ENCODE measurements at places on chromosomes 6 and 20.

GRCh38 chr6:119881416-119881815 is 531.9 kb upstream of the MAN1A1 start:
- no peak for DNase-seq

DNA sequence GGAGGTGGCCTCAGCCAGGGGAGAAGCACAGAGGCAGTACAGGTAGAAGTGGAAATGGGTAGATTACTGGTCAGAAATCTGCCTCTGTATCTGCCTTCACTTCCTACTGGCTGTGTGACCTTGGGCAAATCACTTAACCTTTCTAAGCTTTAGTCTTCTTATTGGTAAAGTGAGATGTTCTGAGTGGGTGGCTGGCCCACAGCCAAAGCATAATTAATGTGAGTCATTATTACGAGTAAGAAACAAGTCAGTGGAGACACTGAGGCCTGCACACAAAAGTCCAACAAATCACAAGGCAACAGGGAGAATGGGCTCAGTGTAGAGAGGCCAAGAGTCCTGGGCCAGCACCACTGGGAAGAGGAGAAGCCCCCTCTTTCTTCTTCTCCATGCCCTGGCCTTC is 39.1 kb downstream of the NRN1 start:
- no peak for DNase-seq

GRCh38 chr20:3226864-3227263 is 12.1 kb downstream of the SLC4A11 start:
- DNase-seq, result no peak

DNA sequence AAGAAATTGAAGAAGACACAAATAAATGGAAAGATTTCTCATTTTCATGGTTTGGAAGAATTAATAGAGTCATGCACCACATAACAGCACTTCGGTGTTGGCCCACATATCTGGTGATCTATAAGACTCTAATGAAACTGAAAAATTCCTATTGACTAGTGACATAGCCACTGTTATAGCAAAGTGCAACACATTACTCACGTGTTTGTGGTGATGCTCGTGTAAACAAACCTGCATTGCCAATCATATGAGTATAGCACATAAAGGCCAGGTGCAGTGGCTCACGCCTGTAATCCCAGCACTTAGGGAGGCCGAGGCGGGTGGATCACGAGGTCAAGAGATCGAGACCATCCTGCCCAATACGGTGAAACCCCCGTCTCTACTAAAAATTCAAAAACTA is 84.4 kb upstream of the STMND1 start:
- no peak for DNase-seq

DNA sequence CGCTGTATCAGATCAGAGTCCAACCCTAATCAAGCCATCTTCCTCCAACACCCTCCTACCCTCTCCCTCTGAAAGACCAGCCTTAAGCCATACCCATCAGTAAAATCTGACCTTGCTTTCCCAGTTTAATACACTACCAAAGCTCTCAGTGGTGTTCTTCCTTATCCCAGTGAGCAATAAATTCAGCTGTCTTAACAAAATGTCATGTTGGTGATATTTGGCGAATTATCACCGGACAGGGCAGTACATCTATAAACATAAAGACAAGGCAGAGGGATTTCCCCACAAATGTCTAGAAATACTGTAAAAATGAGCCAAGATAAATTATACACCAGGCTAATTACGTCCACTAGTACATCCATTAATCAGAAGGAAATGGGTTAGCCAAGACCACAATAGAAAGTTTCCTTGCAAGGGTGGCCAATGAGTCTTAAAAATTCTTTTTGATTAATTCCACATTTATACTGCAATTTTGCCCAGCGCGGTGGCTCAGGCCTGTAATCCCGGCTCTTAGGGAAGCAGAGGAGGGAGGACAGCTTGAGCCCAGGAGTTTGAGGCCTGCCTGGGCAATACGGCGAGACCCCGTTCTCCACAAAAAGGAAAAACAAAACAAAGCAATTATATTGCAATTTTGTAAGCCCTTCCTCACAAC is 905 bp downstream of the RARS2 start:
- no peak for DNase-seq

DNA sequence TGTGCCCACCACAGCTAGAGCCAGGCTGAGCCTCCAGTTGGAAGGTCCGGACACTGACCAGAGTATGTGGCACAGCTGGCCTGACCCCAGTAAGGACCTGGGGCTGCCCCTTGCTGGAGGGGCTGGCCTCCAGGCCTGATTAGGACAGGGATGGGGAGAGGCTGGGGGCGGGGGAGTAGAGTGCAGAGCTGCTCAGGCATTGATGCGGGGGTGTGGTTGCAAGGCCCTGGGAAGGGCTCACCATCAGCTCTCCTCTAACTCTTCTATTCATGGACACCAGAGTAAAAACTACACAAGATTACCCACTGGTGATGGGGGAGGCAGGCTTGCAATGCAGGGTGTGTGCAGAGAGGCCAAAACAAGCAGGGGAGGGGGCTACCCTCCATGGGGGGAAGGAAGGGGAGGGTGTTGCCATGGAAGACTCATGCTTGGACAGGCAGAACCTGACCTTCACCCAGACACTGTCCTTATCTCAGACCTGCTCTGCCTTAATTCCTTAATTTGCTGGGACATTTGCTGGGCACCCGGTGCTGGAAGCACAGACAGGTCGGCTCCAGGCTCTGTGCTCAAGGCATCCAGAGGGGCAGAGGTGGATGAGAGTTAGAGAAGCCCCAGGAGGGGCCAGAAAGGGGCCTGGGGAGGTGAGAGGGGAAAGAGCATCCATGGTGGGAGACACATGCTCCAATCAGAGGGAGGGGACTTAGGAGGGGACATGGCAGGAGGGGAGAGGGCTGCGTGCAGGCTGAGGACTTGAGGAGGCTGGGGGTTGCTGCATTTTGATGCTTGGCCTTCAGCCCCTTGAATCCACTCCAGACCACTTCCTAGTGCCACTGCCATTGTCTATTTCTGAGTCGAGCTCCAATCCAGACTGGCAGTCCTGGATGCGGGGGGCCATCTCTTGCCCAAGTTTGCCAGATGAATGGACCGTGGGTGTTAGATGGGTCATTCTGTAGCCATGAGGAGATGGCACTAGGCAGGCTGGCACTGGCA is 7.6 kb upstream of the EMILIN3 start:
- DNase-seq, result no peak

- DNase-seq, result no peak
Measured at GRCh38 chr6:13932785-13933184, 8.0 kb downstream of the RNF182 start.

- DNase-seq, result no peak
Measured at GRCh38 chr6:30942338-30943060, 1.7 kb downstream of the MUCL3 start.

GRCh38 chr6:54085541-54085940 is 25.7 kb upstream of the MLIP start:
- DNase-seq, result no peak

- no peak for DNase-seq
Measured at GRCh38 chr6:7550433-7550801, 8.9 kb downstream of the DSP start.

DNA sequence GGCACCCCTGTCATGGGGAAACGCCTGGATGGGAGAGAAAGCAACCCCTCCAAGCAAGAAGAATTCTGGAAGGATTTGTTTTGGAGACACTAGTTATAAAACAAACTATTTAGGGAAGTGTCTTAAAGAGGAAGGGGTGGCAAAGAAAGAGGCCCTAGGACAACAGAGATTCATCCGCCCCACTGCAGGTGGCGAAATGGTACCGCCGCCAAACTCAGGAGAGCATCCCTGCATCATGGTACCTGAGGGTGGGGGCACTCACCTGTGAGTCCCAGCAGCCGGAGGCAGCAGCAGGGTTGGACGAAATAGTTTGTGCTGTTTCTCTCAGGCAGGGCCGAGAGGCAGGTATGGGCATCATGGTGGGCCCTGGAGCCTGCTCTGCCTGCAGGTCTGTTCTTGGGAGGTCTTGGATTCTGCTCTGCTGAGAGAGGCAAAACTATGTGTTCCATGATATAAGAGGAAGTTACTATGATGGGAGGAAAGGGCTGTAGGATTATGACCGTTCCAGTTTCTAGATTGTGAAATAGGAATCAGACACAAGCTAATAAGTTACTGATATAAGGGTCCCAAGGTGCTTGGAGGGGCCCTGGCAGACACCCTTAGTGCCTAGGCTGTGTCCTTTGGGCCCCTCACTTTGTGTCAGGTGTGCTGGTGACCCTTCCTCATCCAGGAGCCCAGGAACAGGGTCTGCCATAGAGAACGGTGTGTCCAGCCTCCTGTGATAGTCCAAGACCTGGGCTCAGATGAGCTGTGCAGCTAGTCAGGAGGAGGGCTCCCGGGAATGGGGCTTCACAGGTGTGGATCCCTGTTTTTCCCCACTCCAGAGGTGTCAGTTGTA is 20.4 kb downstream of the SIRPD start:
- DNase-seq, result no peak

DNA sequence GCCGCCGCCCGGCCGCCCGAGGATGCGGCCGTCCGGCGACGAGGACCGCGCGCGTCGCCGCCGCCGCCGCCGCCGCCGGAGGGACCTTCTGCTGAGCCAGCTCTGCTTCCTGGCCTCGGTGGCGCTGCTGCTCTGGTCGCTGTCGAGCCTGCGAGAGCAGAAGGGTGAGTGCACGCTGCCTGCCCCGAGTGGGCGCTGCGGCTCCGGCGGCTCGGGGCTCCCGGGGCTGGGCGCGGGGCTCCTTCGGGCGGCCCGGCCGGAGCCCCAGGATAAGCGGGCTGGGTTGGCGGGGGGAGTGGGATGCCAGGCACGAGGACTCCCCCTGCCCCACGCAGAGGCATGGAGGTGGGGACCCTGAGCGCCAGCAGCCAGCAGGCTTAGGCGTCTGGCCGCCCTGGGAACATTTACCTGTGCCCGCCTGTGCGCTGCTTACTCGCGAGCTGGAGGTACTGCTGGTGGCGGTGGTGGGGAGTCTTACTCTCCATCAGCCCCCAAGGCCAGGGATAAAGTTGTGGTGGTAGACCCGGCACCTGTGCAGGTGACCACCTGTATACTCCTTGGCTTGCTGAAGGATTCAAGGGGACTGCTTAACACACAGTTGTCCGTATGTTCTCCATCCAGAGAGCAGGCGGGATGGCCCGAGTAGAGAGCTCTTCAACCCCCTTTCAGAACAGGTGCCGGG is 520 bp downstream of the SLC24A3 start:
- DNase-seq, result peak; percentile 70

DNA sequence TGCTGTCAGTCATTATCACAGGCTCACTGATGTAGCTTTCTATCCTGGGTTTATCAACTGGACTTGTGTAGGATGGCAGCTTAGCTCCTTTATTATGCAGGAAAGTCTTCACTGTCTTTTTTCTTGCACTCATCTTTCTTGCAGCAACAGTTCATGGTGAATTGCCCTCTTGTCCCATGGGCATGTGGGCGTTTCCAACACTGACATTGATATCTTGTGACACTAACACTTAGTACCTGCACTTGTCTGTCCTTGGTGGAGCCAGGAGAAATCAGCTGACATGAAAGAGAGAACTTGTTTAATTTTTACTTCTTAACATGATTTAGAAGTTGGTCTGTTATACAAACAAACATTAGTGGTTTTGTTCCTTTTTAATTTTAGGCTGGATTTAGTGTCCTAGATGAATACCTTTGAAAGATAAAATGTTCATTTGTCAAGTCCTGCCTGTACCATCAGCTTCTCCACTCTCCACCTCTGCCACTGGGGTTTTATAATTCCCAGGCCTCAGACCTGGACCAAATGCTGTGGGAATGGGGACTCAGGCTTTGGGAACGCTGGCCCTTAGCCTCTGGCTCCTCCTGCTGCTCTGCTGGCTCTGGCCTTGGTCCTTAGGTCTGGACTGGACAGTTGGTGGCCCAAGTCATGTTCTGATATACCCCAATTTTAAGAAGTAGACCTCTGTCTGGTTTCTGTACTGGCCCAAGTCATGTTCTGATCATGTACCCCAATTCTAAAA is 161.0 kb upstream of the LAMP5 start:
- DNase-seq, result no peak

DNA sequence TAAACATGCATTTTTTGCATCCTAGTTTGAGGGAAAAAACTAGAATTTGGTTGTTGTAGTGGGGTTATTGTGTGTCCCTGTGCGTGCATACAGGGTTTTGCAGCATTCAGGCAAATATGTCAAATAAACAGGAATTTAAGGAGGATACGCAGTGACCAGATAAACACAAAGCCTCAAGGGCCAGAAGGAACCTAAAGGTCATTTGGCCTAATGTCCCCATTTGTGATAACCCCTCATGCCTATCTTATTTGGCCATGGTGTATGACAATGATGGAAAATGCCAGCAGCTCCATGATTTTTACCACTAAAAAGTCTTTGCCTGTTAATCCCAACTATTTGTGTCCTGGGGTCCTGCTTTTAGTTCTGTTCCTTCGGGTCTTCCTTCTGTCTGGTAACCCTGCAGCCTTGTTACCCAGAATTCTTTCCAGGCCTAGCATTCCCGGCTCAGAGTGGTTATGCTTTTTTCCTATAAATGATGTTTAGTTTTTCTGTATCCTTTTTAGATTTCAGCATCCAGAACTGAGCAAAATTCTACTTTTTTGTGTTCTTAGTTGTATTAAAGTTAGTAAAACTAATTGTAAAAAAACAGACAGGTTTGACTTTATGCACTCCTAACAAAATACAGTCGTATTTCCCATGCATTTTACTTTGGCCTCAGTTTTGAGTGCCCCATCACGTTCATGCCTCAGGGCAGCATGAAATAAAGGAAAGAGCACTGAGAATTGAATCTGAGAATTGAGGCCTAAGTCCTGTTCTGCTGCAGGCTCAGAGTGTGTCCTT is 4.4 kb downstream of the STX16 start:
- DNase-seq, result no peak

GRCh38 chr6:158389193-158389919 is 77.1 kb downstream of the TULP4 start:
- no peak for DNase-seq

GRCh38 chr20:18904624-18905023 is 91.0 kb downstream of the SCP2D1 start:
- no peak for DNase-seq

DNA sequence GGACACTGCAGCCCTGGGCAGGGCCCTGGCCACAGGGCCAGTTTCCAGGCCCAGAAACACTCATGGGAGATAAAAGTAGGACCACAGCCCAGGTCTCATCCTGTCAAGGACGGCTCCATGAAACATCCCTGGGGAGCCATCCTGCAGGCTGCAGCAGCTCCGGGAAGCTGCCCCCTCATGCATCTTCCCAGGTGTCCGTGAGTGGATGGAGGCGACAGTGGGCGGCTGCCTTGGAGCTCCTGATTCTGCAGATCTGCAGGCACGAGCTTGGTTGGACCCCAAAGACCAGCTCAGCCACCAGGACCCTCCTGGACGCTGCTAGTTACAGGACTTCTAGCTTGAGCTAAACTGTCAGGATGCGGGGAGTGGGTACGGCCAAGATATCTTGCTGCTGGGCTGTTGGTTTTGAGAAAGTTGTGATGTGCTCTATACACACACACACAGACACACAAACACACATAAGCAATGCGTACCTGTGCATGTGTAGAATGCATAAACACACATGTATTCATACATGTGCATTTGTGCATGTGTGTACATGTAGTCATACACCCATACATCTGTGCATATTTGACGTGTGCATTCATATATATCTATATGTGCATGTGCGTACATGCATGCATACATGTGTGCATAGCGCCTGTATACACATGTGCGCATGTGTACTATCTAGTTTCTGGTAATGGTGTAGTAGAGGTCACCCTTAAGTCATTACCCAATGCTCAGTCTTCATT is 297.8 kb downstream of the TAF4 start:
- DNase-seq, result no peak

GRCh38 chr6:31128093-31128676 is 7.9 kb upstream of the CDSN start:
- peak; percentile 80 for DNase-seq

- DNase-seq, result no peak
Measured at GRCh38 chr20:32181606-32182005, 25.9 kb downstream of the PLAGL2 start.

GRCh38 chr6:16503970-16504415 is 257.3 kb downstream of the ATXN1 start:
- DNase-seq, result no peak
